Hematopoietic multipotent progenitor cell treated with erythropoietin and hydrocortisone succinate and interleukin-3 and kit ligand, for 15 days (in vitro differentiated cells): ENCODE measurements at places on chromosomes 3 and 15.

GRCh38 chr3:51389423-51390183 is 1.5 kb upstream of the RBM15B start:
- DNase-seq: peak; percentile 69

GRCh38 chr15:29410338-29410737 is 140.7 kb upstream of the NSMCE3 start:
- no peak for DNase-seq

DNA sequence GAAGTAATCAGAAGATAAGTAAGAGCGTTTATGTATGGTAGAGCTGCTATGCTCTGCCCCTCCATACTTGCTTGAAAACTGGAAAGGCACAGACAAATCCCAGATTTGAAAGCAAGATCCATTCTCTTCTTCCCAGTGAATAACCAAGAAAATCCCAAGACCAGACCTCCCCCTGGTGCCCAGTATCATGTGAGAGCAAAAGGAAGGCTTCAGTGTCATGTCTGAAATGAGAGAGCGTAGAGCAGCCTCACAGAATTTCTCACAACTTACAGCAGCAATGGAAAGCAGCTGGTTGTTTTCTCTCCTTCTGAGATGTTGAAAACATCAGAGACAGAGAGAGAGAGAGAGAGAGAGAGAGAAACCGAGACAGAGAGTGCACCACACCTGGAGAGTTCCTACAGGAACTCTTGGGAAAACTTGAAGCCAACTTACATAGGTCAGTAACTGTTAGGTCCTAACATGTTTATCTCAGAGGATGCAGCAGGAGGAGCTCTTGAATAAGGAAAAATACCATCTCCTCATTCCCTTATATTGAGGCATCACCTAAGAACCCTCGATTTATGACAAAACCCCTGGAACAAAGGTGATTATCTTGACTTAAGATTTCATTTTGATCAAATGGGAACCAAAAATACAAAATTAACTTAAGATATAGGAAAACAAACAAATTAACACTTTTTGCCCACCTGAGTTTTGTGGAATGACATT is 273.3 kb downstream of the NSUN3 start:
- DNase-seq: no peak

GRCh38 chr3:135131290-135131689 is 336.2 kb downstream of the EPHB1 start:
- no peak for DNase-seq

DNA sequence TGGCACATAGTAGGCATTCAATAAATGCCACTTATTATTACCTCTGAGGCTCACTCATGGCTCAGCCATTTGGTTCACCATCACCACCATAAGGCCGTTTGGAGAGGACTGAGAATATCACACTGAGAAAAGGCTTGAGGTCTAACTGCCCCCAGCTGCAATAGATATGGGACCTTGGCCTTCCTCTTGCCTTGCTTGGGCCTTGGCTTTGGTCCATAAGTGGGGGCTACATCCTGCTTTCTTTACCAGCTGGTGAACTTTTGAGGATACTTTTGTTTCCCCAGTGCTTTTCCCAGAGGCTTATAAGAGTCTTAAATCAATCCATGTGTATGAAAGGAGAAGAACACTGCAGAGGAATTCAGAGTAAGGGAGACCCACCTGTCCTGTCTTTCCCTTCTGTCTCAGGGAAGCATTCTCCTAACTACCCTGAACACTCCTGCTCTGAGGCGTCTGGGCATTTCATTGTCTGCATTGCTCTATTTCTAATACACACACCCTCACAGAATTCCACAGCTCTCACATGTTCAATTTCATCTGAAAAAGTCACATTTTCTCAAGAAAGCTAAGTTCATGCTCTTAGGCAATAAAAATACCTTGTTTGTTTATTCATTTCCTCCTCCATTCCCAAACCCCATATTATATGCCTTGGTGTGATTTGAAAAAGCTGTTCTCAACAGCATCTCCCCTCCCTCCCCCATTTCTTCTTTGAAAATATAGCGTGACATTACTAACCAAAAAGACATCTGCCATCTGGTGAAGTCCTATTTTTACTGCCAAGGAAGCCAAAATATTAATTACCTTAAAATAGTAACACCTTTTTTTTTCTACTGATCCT is 22.5 kb upstream of the KCNMB2 start:
- no peak for DNase-seq

- DNase-seq: no peak
These were observed 261.2 kb downstream of the SHOX2 start for GRCh38 chr3:157844800-157845565.

DNA sequence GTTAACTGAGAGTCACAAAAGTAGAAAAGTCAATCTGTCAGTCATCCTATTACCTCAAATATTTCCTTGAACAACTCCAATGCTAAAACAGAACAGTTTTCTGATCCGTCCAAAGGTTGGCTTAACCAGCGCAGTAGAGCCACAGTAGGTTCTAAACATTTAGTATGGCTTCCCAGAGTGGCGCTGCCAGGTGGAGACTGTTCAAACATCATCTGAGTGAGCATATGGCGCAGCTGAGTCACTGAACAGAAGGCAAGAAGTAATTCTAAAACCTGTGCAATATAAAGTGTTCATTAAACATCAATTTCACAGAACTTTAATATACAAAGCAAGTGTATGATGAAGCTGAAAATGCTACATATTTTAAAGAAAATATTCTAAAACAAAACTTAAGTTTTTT is 19.9 kb downstream of the CIP2A start:
- no peak for DNase-seq

- no peak for DNase-seq
These were observed 447.2 kb downstream of the SHQ1 start for GRCh38 chr3:72401005-72401545.

GRCh38 chr15:57708047-57708446 is 1.5 kb downstream of the POLR2M start:
- no peak for DNase-seq

GRCh38 chr3:50658416-50658815 is 16.3 kb upstream of the DOCK3 start:
- no peak for DNase-seq

DNA sequence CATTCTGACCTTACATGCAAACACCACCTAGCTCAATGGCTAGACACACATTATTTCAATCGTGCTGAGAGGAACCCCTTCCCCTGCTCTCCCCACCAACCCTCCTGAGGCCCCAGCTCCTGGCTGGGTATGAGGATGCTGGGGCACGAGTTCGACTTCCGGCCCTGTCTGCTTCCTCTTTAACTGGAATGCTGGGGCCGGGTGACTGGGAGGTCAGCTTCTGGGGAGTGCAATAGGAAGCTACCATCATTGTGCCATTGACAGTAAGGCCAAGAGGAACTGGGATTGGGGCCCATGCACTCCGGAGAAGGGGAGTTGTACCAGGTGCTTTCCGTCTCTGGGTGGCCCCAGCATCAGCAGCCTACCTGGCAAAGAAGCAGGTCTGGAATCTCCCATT is 15.6 kb upstream of the TLE3 start:
- no peak for DNase-seq

DNA sequence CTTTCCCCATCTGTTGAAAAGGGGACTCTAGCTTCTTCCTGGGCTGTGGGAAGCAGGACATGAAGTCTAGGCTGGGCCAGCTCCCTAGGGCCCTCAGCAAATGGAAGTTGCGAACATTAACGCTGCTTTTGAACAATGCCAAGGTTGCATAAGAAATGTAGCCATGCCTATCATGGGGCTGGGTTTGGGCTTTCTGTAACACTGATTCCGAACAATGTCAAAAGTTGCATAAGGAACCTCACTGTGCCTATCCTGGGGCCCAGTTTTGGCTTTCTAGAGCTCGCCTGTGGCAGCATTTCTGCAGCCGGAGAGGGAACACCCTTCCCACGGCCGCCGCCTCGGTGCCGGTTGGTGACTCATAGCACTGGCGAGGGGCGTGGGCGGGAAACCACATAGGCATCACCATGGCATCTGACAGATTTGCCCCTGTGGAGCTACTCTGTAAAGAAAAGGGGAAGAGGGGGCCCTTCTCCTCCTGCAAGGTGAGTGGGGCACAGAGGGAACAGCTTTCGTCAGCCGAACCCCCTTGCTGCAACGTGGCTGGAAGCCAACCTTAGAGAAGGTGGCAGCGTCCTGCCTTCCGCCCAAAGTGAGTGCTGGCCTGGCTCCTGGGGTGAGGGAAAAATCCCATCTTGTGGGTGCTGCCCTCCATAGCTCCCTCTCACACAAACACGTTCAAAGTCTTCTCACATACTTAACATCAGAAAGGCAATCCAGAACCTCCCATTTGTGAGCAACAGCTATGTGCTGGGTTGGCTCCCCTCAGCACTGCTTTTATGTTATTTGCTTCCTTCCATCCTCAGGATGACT is 46.6 kb upstream of the ATP2B2 start:
- DNase-seq: peak; percentile 51

DNA sequence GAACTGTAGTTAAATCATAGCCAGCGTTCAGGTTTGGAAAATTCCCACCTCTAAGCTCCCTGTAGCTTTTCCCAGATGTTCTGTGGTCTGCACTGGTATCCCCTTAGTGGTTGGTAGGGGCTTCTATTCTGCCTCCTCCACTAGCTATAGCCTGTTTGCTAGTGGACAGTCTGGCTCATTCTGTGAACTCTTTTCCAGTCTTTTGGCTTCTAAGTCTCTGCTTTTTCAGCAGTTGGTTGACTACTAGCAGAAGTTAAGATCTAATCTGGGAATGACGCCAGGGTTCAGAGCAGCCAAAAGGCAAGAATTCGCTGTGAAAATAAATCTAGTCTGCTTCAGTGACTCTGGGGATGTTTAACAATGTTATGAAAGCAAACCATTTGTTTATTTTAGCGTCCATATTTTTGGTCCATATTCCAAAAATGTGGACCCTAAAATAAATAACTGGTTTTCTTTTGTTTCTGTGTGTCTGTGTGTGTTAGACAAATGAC is 73.7 kb upstream of the WDR72 start:
- DNase-seq: no peak

GRCh38 chr3:55013145-55013925 is 85.5 kb upstream of the LRTM1 start:
- DNase-seq: no peak

DNA sequence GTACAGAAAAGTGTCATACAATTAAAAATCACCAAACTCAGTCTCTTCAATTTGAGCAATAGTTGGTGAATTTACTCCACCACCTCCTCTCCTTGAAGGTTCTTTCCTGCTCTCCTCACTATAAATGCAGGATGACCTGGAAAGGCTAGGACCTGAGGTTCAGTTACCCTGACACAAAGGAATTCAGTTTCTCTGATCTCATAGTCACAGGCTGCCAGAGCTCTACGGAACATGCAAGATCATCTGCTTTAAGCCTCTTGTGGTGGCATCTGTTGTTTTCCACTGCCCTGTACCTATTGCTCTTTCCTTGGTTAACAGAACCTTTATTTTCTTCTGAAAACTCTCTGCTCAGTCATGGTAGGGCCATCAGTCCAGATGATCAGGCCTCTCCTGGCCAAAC is 4.9 kb upstream of the TP63 start:
- DNase-seq: no peak

DNA sequence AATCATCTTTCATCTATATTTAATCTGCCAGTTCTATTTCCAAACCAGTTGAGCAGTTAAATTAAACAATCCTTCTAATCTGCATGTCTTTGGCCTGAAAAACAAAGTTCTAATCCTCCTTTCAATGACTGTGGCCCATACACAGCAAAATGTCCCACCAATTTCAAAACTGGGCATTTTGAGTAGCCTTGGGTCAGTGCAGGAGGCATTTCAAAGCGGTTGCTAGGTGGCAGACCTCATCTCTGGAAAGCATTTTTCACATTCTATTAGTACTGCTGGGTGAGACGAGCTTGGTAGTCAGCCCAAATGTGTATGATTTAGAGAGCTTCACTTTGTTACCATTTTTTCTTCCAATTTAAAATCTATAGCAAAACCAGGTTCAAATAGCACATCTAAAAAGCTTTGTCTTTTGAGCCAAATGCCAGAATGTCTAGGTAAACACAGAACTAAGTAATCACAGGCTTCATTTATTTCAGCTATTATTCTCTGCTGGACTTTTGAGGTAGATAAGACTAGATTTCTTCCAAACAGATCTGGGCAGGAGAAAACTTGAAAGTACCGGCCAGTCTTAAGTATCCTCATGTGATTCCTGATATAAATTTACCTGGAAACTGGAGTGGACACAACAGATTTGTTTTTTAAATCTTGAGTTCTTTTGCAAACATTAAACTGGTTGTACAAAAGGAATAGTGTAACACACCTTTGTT is 8.9 kb upstream of the ARHGEF26 start:
- DNase-seq: no peak

GRCh38 chr3:107882881-107883280 is 207.9 kb downstream of the CD47 start:
- no peak for DNase-seq

- no peak for DNase-seq
These were observed 87.6 kb upstream of the MYZAP start for GRCh38 chr15:57503911-57504598.

- no peak for DNase-seq
These were observed 18.2 kb downstream of the LAMP3 start for GRCh38 chr3:183144363-183144762.

- no peak for DNase-seq
These were observed 43.3 kb downstream of the ZNF609 start for GRCh38 chr15:64503640-64504039.

GRCh38 chr3:173502983-173503568 is 105.5 kb downstream of the NLGN1 start:
- no peak for DNase-seq

DNA sequence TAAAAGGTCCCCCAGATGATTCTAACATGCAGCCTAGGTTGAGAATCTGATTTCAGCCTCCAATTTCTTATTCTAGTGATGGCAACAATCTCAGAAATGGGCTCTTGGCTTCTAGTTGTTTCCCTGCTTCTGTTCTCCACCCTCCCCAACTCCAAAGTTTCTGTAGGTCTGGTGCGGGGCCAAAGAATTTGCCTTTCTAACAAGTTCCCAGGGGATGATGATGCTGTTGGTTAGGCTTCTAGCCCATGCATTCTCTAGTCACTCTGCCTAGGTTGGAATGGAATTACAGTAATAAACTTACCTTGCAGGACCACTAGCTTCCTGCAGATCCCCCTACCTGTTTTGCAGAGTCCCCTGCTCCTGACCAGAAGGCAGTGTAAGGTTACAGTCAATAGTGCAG is 103.2 kb upstream of the PPP2R3A start:
- DNase-seq: no peak

GRCh38 chr3:72702997-72703396 is 145.2 kb downstream of the SHQ1 start:
- DNase-seq: no peak

DNA sequence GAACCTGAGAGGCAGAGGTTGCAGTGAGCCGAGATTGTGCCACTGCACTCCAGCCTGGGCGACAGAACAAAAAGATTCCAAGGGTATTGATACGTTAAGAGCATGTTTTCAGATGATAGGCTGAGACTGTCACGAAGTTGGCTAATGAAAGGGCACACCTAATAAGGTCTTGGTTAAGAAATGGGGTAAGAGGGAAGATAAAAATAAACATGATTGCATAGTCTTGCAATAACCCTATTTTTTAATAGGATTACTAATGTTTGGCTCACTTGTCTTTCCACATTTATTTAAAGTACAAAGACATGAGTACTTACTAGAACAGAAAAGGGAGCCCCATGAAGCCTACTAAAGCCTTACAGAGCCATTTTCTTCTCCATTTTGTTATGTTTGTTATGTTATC is 109.0 kb downstream of the FRMD4B start:
- no peak for DNase-seq
